Activated CD8-positive, alpha-beta memory T cell treated with anti-CD3 and anti-CD28 coated beads for 48 hours (primary cell): ENCODE measurements at places on chromosomes 4 and X.

DNA sequence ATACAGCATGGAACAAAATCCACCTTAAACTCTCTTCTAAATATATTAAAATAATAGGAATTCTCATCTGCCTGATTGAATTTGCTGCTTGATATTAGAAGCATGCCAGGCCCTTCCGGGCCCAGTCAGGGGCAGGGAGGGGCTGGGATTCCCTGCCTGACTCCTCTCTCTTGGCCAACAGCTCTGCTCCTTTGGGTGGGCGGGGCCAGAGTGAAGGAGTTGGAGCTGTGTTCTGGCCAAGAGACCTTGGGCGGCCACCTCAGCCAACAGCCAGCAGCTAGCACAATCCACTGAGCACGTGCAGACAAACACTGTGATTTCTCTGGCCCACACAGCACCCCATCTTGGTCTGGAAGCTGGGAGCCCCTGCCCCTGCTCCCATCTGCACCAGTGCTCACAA is 140.3 kb downstream of the PJA1 start:
- no peak for DNase-seq

DNA sequence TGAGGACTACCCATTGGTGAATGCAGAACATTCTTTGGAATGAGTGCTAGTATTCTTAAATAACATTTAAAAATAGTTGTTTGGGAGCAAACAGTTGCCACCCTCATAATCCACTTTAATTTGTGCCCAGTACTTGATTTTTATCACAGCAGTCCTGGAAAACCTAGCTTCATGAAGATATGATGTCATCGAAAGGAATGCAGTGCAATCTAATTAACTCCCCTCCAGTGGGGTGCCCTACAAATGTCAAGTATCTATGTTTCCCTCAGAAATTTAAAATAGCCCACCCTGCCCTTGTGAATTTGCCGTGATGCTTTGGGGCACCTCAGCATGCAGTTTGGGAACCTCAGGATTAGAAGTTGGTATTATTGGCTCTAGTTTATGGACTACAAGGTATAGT is 5.4 kb downstream of the RAB9A start:
- DNase-seq = no peak

GRCh38 chrX:12955882-12956703 is 18.8 kb upstream of the TMSB4X start:
- DNase-seq = no peak

DNA sequence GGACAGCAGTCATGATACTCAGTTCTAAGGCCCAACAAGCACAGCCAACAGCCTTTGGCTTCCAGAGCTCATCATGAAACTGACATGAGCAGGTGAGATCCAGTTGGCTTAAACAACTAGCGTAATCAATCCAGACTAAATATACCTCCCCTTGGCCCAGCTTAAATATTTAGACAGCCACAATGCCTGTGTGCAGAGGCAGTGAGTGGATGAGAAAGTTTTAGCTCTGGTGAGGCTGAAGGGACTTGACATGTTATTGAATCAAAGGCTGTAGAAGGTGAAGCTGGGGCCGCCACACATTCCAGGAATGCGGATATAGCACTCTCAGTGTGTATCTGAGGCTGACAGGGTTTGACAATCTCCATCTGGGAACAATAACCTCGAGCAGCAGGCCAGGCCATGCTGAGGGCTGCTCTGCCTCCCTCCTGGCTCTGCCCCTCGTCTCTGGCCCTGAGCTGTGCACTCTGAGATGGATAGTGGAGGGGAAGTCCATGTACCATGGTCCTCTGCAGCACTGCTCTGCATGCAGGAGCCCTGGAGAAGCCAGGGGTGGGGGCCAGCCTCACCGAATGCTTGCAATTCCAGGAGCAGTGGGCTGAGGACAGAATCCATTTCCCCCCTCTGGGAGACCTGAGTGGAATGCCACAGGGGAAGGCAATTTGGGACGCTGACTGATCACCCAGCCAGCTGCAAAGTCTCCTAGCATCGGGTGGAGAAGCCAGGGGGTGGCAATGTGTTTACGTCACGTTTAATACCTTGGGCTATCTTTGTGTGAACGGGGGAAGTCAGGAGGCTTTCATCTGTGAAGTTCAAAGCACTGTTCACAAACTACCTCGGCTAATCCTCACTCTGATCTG is 37.3 kb upstream of the RASL11B start:
- DNase-seq = no peak

DNA sequence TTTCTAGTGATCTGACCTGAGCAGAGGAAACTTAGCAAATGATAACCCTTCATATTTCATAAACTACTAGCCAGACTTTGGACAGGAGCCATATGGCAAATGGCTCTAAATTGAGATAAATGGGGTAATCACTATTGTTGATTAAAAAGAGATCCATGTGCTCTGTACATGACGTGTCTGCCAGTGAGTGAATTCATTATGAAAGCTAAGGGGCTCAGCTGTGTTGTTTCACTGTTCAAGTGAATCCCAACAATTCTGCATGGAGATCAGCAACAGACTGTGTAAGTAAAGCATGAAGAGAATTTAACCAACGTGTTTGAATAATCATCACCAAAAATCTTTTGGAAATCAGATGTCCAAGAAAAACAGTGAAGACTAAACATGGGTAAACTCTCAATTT is 9.5 kb upstream of the QRFPR start:
- DNase-seq = no peak
